Activated CD8-positive, alpha-beta T cell treated with anti-CD3 and anti-CD28 coated beads, Interleukin-2, amount 10 ng/mL, durations not matched to agents 7 days and 5 days (primary cell): ENCODE measurements at places on chromosomes 2 and 18. TPM values are rescaled to one million over a fixed set of nuclear protein-coding genes. Genes with fewer than 3 reads are reported as not detected.

The RAB10 gene
- 115 TPM for total RNA-seq

The REG3A gene
- total RNA-seq = not detected

The REEP1 gene
- total RNA-seq = not detected

The TCF23 gene
- total RNA-seq = not detected

The TMEM127 gene
- total RNA-seq = 34.2 TPM

The ANO7 gene
- total RNA-seq = 0.31 TPM

The PELI1 gene
- 21.1 TPM for total RNA-seq

The CD8B2 gene
- 3.6 TPM for total RNA-seq

The THSD7B gene
- total RNA-seq = not detected

The BOK gene
- not detected for total RNA-seq

The DNER gene
- total RNA-seq = not detected

The SCN7A gene
- not detected for total RNA-seq

The CDH7 gene
- total RNA-seq = not detected

The HOXD4 gene
- total RNA-seq = not detected

The UGT1A9 gene
- not detected for total RNA-seq

The SKOR2 gene
- total RNA-seq = not detected

The KHK gene
- total RNA-seq = 12.4 TPM

The ASIC4 gene
- total RNA-seq = not detected

The SPATA3 gene
- 0.29 TPM for total RNA-seq

The TMEM185B gene
- 25.8 TPM for total RNA-seq

The CDH19 gene
- total RNA-seq = not detected

The CD207 gene
- not detected for total RNA-seq

The KIF1A gene
- total RNA-seq = 1.5 TPM

The GPR35 gene
- 21.6 TPM for total RNA-seq

The KCNG2 gene
- not detected for total RNA-seq

The CDK15 gene
- total RNA-seq = not detected

The PPP1R7 gene
- 97.2 TPM for total RNA-seq

The KIF3C gene
- 13.4 TPM for total RNA-seq

The HOXD3 gene
- not detected for total RNA-seq

The NOL4 gene
- total RNA-seq = not detected

The SFXN5 gene
- 18.6 TPM for total RNA-seq

The CRYGC gene
- total RNA-seq = not detected

The HOXD11 gene
- not detected for total RNA-seq

The PRPF40A gene
- total RNA-seq = 117 TPM

The IL1B gene
- total RNA-seq = not detected

The RTTN gene
- total RNA-seq = 30.1 TPM

The ITGB6 gene
- not detected for total RNA-seq

The NYAP2 gene
- total RNA-seq = not detected

The SLC5A7 gene
- total RNA-seq = not detected

The ARMC9 gene
- total RNA-seq = 0.92 TPM

The TGFBRAP1 gene
- total RNA-seq = 16.4 TPM

The DLGAP1 gene
- total RNA-seq = not detected

The UCN gene
- total RNA-seq = 2.6 TPM

The RNU2-63P gene
- 4.5 TPM for total RNA-seq
